CD4-positive, alpha-beta T cell treated with Interferon alpha-2 for 1 hour (primary cell): ENCODE measurements at places on chromosomes 2 and 18.

GRCh38 chr2:127770973-127771735 is 39.8 kb downstream of the WDR33 start:
- DNase-seq: no peak

DNA sequence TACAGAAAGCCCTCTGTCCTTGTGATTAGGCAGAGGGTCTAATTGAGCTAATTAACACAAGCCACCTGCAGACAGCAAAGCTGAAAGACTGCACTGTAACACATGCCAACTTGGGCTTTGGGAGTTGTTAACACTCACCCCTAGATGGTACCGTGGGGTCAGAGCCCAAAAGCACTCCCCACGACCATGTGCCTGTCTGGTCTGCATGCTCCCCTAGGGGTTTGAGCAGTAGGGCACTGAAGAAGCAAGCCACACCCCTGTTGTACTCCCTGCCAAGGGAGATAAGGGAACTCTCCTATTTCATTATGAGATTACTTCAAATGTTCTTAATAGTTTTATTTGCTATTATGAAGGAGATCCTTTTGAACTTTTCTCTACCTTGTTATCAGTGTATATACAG is 560.1 kb upstream of the FSHR start:
- DNase-seq: no peak

DNA sequence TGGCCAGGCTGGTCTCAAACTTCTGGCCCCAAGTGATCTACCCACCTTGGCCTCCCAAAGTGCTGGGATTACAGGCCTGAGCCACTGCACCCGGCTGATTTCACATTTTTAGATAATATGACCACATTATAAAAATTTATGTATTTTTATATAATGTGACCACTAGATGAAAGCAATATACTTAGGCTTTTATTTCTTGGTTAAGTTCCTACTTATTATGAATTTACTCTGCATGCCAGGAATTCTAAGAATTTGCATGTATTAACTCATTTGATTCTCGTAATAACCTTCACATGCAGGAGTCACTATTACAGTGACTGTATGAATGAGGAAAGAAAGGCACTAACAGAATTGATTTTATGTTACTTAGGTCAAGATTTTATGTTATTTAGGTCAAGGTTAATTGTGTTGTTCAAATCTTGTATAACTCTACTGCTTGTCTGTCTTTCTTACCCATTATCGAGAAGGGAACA is 25.6 kb upstream of the CASP8 start:
- DNase-seq: no peak

- DNase-seq: no peak
Observed at GRCh38 chr2:152718909-152719645, 657 bp downstream of the ARL6IP6 start.

- no peak for DNase-seq
Observed at GRCh38 chr2:15993232-15993610, 52.9 kb downstream of the MYCN start.
